Fibroblast of skin of back (primary cell): ENCODE measurements at places on chromosomes 3 and 15.

DNA sequence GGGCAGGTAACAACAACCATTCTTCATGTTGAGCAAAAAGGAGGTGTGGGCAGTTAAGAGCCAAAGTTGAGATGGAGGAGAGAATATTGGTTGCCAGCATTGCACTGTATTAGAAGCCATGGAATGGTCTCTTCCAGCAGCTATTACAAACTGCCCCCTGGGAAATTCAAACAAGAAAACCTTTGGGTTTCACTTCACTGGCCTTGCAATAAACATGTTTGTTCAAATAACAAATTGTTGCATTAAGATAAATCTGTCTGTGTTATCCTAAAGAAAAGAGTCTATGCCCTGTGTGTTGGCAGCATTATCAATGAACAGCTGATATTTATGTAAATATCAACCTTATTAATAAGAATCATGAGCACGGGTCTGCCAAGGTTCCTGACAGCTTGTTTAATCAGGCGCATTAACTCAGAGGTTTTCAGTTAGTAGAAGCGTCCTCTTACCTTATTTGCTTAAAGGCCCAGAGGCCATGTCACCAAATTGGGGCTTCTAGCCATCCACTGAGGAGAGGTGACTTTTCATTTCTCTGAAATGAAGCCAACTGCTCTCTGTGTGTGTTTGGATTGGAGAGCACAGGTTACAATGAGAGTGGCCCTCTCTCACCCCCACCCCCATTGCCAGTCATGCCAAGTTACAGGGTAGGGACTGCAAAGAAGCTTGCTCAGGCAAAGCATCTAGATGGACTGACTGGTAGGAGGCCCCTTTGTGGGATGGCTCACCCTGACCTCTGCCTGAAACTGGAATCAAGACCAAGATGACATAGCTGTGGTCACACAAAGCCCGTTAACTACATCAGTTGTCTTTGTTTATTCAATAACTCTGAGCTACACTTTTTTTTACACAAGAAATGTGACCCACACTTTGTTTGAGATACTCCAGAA, 10.5 kb downstream of the FILIP1L start:
- peak; percentile 72 for DNase-seq

GRCh38 chr3:110528305-110529121, 543.1 kb upstream of the NECTIN3 start:
- peak; percentile 27 for DNase-seq

- no peak for DNase-seq
Measured at GRCh38 chr15:85550283-85550682, 169.9 kb downstream of the AKAP13 start.

GRCh38 chr3:60294181-60294580, 957.1 kb downstream of the FHIT start:
- peak; percentile 48 for DNase-seq

- no peak for DNase-seq
Measured at GRCh38 chr3:113717308-113717707, 20.9 kb upstream of the USF3 start.

DNA sequence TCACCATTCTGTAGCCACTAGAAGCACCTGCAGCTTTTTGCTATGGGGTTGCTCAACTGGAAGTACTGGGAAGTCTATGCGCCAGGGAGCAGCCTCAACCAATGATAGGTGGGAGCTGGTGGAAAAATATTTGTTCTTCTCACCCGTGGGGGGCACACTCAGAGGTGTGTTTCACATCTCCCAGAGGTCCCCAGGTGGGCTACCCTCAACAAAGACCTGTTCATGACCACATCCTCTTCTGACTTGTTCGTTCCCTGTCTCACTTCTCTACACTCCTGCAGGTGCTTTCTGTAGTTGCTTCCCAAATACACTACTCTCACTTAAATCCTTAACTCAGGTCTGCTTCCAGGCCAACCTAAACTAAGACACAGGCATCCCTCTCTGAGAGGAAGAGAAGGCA, 3.6 kb downstream of the CAMP start:
- no peak for DNase-seq
